ENCODE measurements at places on chromosomes 11 and 22. TPM values are rescaled to one million over a fixed set of nuclear protein-coding genes. Genes with fewer than 3 reads are reported as not detected.

C11orf21 gene
- total RNA-seq: not detected

MYOD1 gene
- 0.06 TPM for total RNA-seq

CATSPERZ gene
- 3.3 TPM for total RNA-seq

PRMT3 gene
- total RNA-seq: 31.7 TPM

SCGB1D2 gene
- total RNA-seq: not detected

HIC2 gene
- total RNA-seq: 2.9 TPM

OTOG gene
- total RNA-seq: not detected

TNKS1BP1 gene
- total RNA-seq: 110 TPM

OR4A16 gene
- not detected for total RNA-seq

OR4D9 gene
- total RNA-seq: not detected

RSF1 gene
- total RNA-seq: 13.4 TPM

TREH gene
- not detected for total RNA-seq

OR51B5 gene
- total RNA-seq: not detected

SOX6 gene
- 0.07 TPM for total RNA-seq

Measured in A549 treated with dexamethasone at 1 μM for 4 hours (cell line).